ENCODE measurements at places on chromosomes 6 and 20. TPM values are rescaled to one million over a fixed set of nuclear protein-coding genes. Genes with fewer than 3 reads are reported as not detected.

GRCh38 chr6:137365707-137366437 is 128.3 kb downstream of the OLIG3 start:
- no peak overlapping the region for H3K4me3 ChIP-seq
- no peaks in the 10 kb centered on the region for H3K27me3 ChIP-seq
- no peak for DNase-seq
- H3K27ac ChIP-seq = no peak overlapping the region

DNA sequence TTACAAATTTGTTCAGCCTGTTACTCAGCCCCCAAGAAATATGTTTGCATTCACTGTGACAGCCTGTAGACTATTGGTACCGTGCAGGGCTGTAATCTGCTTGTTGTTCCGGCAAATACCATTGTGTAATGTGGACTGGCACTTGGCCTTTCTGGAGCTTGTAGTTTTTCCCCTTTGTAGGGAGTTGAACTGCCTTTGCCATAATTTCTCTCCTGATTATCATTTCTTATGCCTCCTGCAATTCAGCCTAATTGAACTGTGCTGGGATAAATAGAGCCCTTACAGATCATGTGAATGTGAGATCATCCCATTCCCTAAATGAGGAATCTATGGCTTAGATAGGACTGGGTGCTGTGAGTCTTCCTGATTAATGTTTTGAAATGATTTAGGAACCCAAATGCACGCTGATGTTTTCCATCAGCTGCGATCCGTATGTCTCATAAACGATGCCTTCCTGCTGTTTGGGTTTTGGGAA is 185.1 kb downstream of the JARID2 start:
- no peak for DNase-seq
- H3K27me3 ChIP-seq = no peaks in the 10 kb centered on the region
- H3K4me1 ChIP-seq = peaks cover 79% of the 10 kb centered on the region
- peak overlapping the region; percentile 43 for H3K27ac ChIP-seq

- no peak overlapping the region for H3K4me3 ChIP-seq
- H3K4me1 ChIP-seq = peaks cover 45% of the 10 kb centered on the region
- H3K36me3 ChIP-seq = no peaks in the 10 kb centered on the region
- H3K27ac ChIP-seq = peak overlapping the region; percentile 83
Observed at GRCh38 chr6:41713650-41714291, 21.6 kb downstream of the TFEB start.

DNA sequence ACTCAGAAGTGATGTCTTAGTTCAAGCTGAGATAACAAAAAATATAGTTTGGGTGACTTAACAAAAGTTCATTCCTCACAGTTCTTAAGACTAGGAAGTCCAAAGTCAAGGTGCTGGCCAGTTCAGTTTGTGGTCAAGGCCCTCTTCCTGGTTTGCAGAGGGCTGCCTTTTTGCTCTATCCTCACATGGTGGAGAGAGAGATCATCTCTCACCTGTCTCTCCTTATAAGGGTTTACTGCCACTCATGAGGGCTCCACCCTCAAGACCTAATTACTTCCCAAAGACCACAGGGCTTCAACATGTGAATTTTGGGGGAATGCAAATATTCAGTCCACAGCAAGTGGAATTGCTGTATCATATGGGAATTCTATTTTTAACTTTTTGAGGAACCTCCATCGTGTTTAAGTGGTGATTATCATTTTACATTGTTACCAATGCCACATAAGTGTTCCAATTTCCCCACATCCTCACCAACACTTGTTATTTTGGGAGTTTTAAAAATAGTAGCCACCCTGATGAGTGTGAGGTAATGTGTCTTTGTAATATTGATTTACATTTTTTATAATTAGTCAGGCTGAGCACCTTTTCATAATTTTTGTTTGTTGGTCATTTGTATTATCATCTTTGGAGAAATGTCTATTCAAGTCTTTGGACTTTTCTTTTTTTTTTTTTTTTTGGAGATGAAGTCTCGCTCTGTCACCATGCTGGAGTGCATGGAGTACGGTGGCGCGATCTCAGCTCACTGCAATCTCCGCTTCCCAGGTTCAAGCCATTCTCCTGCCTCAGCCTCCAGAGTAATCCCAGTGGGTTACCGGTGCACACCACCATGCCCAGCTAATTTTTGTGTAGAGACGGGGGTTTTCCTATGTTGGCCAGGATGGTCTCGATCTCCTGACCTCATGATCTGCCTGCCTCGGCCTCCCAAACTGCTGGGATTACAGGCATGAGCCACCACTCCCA is 112.2 kb downstream of the SESN1 start:
- no peaks in the 10 kb centered on the region for H3K27me3 ChIP-seq
- H3K36me3 ChIP-seq = peaks cover 14% of the 10 kb centered on the region
- H3K4me3 ChIP-seq = no peak overlapping the region
- H3K27ac ChIP-seq = no peak overlapping the region
- DNase-seq = no peak
- peaks cover 13% of the 10 kb centered on the region for H3K4me1 ChIP-seq

DNA sequence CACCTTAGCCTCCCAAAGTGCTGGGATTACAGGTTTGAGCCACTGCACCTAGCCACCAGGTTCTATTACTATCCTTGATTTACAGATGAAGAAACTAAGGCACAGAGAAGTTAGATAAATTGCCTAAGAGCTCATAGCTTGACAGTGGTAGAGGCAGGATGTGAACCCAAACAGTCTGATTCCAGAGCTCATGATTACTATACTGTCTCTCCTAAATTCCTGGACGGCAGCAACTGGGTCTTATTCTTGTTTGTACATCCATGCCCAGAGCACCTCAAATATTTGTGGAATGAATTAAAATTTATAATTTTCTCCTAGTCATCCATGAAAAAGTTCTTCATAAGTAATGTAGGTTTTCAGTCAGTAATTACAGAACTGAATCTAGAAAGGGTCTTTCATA is 15.1 kb downstream of the PDSS2 start:
- H3K4me3 ChIP-seq = no peak overlapping the region
- DNase-seq = no peak

GRCh38 chr6:98832284-98833056 is 1.9 kb upstream of the POU3F2 start:
- H3K36me3 ChIP-seq = no peaks in the 10 kb centered on the region
- peaks cover 46% of the 10 kb centered on the region for H3K27me3 ChIP-seq
- H3K4me3 ChIP-seq = peak overlapping the region; percentile 64
- peaks cover 58% of the 10 kb centered on the region for H3K4me1 ChIP-seq

GSS gene
- total RNA-seq = 61.2 TPM

ADGB gene
- 0.29 TPM for total RNA-seq

FILIP1 gene
- total RNA-seq = 2.6 TPM

SIRPD gene
- not detected for total RNA-seq

MTRF1L gene
- 24.4 TPM for total RNA-seq

STX11 gene
- total RNA-seq = 11.7 TPM

KIF6 gene
- not detected for total RNA-seq
